ENCODE measurements at places on chromosomes 3 and 15. TPM values are rescaled to one million over a fixed set of nuclear protein-coding genes. Genes with fewer than 3 reads are reported as not detected.

MFSD1 gene
- total RNA-seq = 28.6 TPM

OXTR gene
- total RNA-seq = 1.2 TPM

GRCh38 chr3:95184038-95184437 lies 1121.2 kb downstream of the NSUN3 start:
- H3K4me1 ChIP-seq = no peaks in the 10 kb centered on the region
- H3K36me3 ChIP-seq = no peaks in the 10 kb centered on the region

GRCh38 chr3:15667484-15667883 lies 65.9 kb downstream of the BTD start:
- peaks cover 29% of the 10 kb centered on the region for H3K36me3 ChIP-seq
- no peaks in the 10 kb centered on the region for H3K4me1 ChIP-seq
- no peak overlapping the region for H3K27ac ChIP-seq

- no peak overlapping the region for H3K27ac ChIP-seq
- no peaks in the 10 kb centered on the region for H3K27me3 ChIP-seq
- H3K4me3 ChIP-seq = no peak overlapping the region
Measured at GRCh38 chr15:82172506-82172905, 90.0 kb downstream of the EFL1 start.

DNA sequence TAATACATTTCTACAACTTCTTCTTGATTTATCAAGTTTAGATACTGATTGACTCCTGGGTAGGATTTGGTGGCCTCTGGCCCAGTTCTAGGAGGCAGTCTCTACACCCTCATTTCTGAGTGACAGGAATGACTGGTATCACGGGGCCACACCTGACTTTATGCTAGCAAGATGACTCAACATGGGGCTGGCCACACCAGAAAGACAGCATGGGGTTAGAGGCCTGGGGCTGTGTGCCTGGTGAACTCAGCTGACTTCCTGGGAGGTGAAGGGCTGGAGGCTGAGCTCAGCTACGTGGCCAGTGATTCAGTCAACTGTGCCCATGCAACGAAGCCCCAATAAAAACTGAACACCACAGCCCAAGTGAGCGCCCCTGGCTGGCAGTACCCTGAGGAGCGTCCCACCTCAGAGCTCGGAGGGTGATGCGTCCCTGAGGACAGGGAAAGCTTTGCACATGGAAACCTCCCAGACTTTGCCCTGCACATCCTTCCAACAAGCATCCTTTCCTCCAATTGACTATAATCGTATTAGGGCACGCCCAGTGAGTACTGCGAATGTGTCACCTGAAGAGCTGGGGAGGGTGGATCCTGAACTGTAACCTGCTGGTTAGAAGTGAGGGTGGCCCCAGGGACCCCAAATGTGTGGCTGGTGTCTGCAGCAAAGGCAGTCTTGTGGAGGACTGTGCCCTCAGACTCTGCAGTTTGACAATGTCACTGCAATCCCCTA lies 57.2 kb downstream of the NIPA2 start:
- no peaks in the 10 kb centered on the region for H3K27me3 ChIP-seq
- H3K27ac ChIP-seq = no peak overlapping the region
- H3K36me3 ChIP-seq = peaks cover 7% of the 10 kb centered on the region
- H3K4me3 ChIP-seq = no peak overlapping the region
